ENCODE measurements at places on chromosomes 5 and 9.
A peak's percentile ranks its signal among the peaks of the same experiment; 100 is the strongest.

- no peak for DNase-seq
Observed at GRCh38 chr5:149940077-149940574, 4.5 kb downstream of the PDE6A start.

GRCh38 chr9:73916016-73916673 lies 581.0 kb upstream of the RORB start:
- no peak for DNase-seq

DNA sequence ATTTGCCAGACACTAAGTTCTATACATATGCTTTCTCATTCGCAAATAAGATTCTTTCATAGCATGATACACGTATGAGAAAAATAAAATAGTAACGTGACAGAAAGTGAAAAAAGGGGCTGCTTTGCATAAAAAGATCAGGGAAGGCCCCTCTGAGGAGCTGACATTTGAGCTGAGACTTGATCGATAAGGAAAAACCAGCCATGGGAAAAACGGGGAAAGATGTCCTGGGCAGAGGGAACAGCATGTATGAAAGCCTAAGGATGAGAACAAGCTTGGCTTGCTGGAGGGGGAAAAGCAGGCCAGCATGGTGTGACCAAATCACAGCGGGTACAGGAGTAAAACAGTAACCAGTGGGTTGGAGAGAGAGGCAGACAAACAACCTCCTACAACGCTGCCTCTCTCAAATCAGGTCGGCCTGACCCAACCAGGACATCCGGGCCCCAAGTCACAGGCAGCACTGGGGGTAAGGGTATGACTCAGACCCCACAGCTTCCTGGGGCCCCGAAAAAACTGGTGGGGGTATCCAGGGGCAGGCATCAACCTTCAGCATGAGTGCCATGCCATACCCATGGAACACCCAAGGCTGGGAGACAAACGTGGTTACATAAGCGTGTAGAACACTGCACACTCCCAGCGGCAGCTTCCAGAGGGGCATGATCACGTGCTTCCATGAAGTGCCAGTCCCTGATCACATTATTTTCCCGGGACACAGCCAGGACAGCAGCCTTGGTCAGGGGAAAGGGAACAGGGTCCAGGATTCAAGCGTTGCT lies 2.2 kb downstream of the TNIP1 start:
- no peak for DNase-seq

- no peak for DNase-seq
Observed at GRCh38 chr9:36194326-36195000, 3.7 kb downstream of the CLTA start.

DNA sequence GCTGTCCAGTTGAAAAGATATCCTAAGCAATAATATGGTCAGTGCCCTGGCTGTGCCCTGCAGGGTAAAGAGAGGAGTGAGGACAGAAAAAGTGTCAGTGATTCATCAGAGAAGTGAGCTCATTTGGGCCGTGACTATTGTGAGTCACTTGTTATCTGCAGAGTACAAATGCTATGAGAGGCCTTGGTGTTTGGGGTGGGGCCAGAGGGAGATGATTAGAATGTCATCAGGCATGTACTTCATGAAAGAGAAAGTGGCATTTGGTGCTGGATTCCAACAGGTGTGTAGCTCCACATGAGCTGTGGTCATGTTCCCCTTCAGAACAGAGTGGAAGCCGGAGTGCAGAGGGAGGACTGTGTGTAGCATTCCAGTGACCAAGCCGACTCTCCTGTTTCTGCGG lies 174.1 kb downstream of the KDM4C start:
- no peak for DNase-seq

GRCh38 chr9:84615544-84615943 lies 54.0 kb upstream of the NTRK2 start:
- DNase-seq, result no peak

- DNase-seq, result no peak
Observed at GRCh38 chr5:53262348-53262970, 152.9 kb upstream of the MOCS2 start.

DNA sequence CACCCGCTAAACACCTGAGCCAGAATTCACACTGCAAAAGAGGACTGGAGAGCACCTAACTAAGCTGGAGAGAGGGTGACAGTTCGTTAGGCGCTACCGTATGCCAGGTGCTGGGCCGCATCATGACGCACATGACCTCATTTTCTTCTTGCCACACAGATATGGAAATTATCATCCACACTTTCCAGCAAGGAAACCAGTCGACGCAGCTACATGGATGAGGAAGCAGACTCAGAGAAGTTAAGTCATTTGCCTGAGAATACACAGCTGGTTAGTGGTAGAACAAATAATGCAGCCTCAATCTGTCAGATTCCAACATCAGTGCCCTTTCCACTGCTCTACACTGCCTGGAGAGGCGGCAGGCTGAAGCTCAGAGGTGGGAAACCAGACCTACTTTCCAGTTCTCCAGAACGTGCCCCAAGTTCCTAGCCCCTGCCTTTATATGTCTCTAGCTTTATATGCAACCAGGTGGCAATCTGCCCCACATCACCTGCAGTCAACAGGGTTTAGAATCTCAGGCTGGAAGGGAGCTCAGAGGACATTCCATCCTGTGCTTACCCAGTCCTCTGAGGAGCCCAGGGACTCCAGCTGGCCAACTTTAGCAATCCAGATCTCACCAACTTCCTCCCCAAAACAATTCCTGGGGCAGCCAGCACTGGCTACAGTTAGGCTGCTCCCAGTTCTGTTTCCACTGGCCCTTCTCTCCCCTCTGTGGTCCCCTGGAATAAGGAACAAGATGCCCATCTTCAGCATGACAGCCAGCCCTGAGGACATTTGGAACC lies 8.8 kb downstream of the TNIP1 start:
- no peak for DNase-seq

GRCh38 chr9:132985489-132985888 lies 7.0 kb downstream of the GFI1B start:
- no peak for DNase-seq

DNA sequence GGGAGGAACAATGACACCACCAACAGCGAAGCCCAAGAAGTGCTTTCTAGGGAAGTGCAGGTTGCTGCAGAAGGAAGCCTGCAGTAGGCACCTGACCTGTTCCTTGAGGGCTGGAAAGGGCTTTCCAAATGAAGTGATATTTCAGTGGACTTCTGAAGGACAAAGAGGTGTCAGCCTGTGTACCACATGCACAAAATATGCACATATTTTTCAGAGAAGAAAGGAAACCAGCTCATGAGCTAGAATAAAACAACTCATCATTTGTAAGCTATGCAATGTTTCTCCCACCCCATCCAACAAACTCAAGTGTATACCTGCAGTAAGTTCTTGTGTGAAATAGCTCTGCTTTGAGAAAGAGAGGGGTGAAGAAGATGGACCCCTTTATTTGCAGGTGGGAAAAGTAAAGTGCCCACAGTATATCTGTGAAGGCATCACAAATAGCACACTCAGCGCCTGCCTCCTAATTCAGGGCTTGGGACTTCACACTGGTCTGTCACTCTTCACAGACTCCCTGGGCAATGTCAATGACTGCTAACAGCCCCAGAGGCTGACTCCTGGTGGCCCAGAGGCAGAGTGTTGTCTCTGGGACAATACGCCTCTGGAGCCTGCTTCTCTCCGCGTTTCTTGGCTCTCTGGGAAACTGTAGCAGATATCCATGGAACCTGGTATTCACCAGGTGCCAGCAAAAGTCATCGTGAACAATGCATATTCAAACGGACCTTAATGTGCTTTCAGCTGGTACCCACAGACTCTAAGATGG lies 198.1 kb upstream of the EFNA5 start:
- no peak for DNase-seq

DNA sequence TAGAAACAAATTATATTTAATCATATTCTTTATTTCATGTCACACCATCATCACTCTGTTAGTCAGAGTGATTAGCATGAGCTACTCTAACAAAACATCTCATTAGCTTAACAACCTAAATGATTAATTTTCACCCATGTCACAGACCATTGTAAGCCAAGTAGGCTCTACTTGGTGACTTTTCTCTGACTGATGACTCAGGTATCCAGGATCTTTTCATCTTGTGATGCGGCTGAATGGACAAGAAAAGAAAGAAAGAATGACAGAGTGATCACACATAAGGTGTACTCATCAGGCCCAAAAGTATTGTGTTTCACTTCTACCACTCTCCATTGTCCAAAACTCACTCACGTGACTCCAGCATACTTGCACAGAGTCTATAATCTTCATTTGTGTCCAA lies 299.3 kb downstream of the ANXA1 start:
- no peak for DNase-seq

- no peak for DNase-seq
Observed at GRCh38 chr9:107755246-107755645, 265.7 kb upstream of the KLF4 start.

- no peak for DNase-seq
Observed at GRCh38 chr9:33860200-33860871, 43.4 kb downstream of the UBE2R2 start.

GRCh38 chr5:56827049-56827448 lies 11.7 kb downstream of the MAP3K1 start:
- no peak for DNase-seq

GRCh38 chr5:111469903-111470302 lies 42.4 kb downstream of the STARD4 start:
- DNase-seq, result no peak

- no peak for DNase-seq
Observed at GRCh38 chr5:150397146-150397781, 15.4 kb downstream of the CD74 start.

DNA sequence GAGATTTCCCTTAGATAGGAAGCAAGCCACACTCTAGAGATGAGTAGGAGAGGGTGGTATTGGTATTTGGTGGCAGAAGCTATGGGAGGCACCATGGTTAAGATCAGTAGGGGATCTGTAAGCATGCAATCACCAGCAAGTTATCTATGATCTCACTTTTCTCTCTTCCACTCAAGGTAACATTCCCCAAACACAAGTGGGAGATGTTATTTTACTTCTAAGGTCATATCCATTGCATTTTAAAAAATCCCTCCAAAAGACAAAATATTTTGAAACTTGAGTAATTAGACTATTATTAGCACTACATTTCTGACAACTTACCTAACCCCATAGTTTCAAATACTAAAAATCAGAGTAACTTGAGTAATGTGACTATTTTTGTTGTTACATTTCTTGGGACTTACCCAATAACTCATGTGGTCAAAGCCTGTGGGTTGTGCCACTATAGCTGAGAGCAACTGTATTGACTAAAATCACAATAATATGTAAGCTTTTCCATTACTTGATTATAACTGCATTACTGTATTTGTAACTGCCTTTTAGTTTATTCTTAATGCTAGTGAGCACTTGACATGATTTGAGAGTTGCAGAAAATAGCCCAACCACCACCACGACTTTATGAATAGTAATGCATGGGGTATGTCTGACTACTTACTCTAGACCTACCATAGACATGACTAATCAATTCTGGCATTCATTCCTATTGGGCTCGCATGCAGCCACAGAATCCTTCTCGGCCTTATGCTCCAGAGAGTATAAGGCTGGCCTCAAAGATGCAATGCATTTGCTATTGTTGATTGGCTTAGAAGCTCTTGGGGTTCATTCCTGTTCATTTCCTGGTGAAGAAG lies 264.7 kb downstream of the TRIM32 start:
- no peak for DNase-seq

DNA sequence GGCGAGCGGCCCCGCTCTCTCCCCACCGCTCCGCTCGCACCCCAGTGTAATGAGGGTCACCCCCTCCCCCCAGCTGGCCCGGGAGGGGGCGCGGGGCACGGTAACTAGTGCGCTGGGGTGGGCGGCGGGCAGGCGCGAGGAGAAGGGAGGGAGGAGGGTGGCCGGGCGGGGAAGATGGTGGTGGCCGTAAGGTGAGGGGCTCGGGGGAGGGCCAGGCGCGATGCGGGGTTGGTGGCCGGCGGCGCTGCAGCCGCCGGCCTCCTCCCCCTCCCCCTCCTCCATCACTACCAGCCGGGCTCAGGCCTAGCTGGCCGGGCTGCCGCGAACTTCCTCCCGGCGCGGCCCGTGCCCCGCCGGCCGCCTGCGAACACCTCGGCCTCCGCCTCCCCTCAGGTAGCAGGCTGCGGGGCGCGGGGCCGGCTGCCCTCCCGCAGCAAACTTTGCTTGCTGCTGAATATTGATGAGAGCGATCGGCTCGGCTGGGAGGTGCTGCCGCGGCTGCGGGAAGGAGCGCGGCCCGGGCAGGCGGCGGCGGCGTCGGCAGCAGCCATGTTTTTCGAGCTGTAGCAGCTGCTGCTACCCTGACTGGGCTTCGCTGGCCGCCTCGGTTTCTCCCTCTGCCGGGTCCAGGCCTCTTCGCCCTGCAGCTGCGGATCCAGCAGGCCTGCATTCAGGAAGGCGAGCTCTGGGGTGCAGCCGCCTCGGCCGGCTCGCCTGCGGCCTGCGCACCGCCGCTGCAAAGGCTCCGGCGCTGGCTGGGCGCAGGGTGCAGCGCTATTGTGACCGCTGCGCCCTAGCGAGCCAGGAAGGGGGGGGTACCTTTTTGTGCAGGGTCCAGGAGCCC lies 502 bp downstream of the NSD1 start:
- no peak for DNase-seq

GRCh38 chr5:125005266-125005665 lies 258.8 kb upstream of the ZNF608 start:
- DNase-seq, result peak; percentile 23

GRCh38 chr5:18097817-18098216 lies 463.6 kb downstream of the TAF11L14 start:
- DNase-seq, result no peak

- no peak for DNase-seq
Observed at GRCh38 chr5:74949976-74950375, 83.8 kb upstream of the FAM169A start.

DNA sequence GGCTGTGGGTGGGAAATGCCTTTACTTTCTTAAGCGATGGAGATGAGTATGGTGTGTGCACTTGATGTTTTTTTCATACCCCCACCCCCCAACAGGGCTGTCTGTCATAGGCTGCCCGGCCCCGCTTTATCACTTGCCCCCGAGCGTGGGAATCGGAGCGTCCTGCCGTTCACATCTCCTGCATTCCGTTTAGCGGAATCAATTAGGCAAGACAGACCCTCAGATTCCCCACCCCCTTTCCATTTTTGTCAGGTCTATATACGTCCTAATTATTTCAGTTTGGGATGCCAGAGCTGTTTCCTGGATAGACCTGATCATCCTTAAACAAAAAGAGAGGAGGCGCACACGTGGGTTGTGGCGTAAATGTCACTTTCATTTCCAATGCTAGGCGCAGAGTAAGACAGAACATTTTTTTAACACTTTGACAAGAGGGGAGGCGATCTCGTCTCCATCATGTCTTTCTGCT lies 217.2 kb downstream of the MEF2C start:
- no peak for DNase-seq

DNA sequence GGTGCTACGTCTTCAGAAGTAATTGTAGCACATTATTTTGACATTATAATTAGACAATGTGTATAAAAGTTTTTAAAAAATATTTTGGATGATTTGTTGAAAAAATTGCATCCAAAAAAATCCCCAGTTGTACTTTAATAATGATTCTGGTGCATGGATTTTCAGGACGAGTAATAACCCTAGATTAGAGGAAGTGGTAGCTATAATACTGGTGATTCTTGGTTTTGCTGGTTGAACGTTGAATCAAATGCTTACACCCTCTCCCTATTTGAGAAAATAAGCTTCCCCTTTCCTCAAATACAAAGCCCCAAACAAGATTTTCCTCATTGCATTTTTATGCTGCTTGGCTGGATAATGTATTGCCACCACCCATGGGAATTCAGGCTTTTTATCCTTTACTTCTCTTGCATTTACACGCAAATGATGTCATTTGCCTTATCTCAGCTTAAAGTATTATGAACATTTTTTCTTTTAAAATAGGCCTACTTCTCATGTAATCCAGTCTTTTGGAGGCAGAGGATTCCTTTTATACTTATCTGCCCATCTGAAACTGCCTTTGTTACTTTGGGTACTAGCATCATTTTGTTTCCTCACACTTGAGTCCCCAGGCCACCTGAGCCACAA lies 86.3 kb downstream of the UBE2R2 start:
- no peak for DNase-seq

Measured in NCI-H1930 (cell line).